Activated naive CD4-positive, alpha-beta T cell treated with anti-CD3 and anti-CD28 coated beads, Interleukin-2, amount 50 U/mL, for 16 hours (primary cell): ENCODE measurements at places on chromosomes 5 and 9.

- DNase-seq = no peak
Measured at GRCh38 chr9:127180457-127181314, 58.3 kb upstream of the ANGPTL2 start.

DNA sequence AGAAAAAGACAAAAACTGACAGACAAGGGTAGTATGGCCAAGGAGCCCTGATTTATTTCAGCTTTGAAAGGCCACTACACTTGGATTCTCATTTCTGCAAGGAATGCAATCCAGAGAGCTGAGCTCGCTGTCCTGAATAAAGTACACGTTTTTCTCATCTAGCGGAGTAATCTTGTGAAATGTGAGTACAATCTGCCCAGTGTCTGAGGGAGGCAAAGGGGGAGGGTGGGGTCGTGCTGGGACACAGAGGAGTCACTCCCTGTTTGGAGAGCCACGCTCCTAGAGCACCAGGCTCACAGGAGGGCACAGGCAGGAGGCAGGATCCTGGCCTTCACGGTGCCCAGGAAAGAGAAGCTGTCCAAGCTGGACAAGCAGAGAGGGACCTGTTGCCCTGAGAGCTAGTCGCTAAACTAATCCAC is 51.0 kb upstream of the IFNK start:
- no peak for DNase-seq

GRCh38 chr9:123796618-123797484 is 133.1 kb downstream of the DENND1A start:
- DNase-seq = no peak

- DNase-seq = no peak
Measured at GRCh38 chr5:4383102-4383501, 757.0 kb upstream of the ADAMTS16 start.

GRCh38 chr5:170527991-170528390 is 24.2 kb downstream of the KCNIP1 start:
- DNase-seq = no peak

DNA sequence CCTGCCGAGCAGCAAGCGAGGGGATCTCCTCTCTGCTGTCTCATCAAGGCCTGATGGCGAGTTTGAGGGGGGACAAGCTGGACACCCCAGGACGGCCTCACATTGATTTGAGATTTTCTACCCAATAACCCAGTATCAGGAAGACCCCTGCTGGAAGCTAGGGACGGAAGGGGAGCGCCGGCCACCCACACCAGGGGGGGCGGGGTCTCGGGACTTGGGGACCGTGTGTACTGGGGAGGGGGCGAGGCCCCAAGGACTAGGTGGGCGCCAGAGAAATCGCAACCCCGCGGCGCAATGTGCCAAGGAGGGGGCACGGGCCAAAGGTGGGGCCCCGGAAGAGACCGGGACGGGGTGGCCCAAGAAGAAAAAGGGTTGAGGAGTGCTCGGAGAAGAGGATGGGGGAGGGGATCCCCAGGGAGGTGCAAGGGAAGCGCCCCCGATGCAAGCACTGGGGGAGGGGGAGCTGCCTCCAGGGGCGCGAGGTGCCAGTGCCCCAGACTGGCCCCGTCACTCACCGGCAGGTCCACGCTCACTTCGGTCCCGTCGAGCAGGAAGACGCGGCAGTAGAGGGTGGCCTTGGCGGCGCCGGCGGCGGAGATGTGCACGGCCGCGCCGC is 1.1 kb downstream of the EPB41L4B start:
- DNase-seq = no peak

- DNase-seq = no peak
Measured at GRCh38 chr9:86580688-86581087, 226.5 kb upstream of the TUT7 start.

- no peak for DNase-seq
Measured at GRCh38 chr5:77839691-77840090, 63.6 kb upstream of the TBCA start.

DNA sequence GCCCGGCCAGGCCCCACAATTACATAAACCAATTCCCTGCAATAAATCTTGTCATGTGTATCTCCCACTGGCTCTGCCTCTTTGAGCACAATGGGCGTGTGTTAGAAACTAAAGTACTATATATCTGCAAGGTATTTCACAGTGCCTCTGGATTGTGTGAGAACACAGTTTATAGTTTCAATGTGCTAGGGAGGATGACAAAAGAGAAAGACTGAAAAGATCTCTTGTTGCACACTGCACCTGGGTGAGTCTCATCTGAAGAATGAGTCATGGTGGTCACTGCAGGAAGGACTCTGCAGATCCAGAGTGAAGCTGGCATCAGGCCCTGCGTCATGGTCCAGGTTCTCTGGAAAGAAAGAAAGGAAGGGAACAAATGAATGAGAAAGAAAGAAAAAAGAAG is 20.7 kb upstream of the CTSV start:
- no peak for DNase-seq

GRCh38 chr9:106310782-106311181 is 552.2 kb upstream of the ZNF462 start:
- no peak for DNase-seq

- no peak for DNase-seq
Measured at GRCh38 chr5:175736652-175737051, 78.8 kb downstream of the HRH2 start.

DNA sequence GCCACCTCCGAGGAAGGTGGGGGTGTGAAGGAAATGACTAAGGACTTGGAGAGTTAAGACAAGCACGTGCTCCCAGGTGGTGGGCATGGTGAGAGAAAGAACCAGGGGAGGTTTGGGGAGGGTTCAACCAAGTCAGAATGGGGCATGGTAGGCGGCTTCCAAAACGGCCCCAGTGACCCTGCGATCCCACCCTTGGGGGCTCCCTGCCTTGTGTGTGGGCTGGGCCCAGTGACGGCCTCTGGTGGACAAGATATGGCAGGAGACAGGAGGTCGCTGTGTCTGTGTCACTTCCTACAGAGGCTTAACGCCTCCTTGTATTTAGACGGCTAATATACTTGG is 51.3 kb upstream of the IRX4 start:
- no peak for DNase-seq

- no peak for DNase-seq
Measured at GRCh38 chr5:93385655-93386054, 195.4 kb downstream of the NR2F1-AS1 start.

DNA sequence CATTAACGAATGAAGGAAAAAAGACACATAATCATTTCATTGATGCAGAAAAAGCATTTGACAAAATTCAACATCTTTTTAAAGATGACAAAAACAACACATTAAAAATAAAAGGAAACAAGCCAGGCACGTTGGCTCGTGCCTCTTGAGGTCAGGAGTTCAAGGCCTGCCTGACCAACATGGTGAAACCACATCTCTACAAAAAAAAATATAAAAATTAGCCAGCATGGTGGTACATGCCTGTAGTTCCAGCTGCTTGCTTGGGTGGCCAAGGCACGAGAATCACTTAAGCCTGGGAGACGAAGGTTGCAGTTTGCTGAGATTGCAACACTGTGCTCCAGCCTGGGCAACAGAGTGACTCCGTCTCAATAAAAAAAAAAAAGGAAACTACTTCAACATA is 77.0 kb downstream of the ERCC6L2 start:
- no peak for DNase-seq

DNA sequence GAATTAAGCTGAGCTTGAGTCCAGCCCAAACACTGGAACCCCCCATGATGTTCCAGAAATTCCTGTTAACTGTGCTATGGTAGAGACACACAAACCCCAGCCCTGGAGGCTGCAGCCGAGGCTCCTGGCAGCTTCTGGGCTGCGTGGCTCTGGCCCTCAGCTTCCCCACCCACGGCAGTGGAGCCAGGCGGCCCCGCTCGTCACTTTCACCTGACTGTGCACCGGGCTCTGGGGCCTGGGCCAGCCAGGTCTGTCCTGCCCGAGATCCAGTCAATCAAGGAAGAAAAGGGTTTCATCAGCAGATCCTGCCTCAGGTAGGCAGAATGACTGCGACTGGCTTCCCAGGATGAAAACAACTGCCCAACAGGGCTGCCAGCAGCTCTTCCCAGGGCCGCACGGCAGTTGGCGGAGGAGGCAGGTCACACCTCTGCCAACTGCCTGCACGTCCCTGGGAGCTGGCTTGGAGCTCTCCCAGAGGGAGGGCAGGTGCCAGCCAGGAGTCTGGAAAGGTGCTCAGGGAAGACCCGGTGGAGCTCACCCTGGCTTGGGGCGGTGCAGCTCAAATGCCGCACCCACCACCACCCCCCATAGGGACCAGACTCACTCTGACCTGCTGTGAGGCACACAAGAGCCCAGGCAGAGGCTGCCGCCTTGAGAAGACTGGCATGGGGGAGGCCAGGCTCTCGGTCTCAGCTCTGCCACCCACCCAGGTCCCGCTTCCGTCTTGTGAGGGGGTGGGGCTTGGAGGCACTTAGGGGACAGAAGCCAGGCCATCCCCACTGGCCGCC is 20.7 kb downstream of the BRD3 start:
- DNase-seq = no peak

DNA sequence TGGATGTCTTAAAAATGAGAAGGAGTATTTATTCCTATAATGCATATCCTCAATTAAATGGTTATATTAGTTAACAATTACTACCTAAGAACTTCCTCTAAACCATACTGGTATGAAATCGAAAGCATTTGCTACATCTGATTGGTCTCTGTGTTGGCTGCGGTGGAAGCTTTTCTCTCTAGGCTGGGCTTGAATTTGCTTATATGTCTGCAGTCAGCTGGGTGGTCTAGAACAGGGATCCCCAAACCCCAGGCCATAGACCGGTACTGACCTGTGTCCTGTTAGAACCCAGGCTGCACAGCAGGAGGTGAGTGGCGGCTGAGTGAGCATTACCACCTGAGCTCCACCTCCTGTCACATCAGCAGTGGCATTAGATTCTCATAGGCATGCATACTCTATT is 112.3 kb downstream of the TLE4 start:
- no peak for DNase-seq

- no peak for DNase-seq
Measured at GRCh38 chr5:102902647-102903046, 147.5 kb downstream of the PAM start.

GRCh38 chr5:107948377-107948776 is 277.6 kb upstream of the EFNA5 start:
- DNase-seq = no peak

DNA sequence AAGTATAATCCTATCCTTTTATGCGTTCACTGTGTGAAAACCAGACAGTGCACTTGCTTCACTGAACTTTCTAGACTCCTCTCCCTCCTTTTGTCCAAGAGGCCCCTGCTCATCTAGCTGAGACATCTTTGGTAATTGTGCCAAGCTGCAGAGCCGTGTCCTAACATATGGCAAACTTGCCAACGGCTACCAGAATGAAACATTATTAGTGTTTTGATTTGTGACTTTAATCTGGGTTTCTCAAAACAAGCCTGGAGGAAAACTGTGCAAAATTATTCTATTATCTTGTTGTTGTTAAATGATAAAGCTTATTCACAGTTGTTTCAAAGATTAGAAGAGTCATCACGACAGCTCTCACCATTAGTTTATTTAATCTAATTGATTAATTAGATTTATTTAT is 79.0 kb upstream of the RETREG1 start:
- no peak for DNase-seq
